ENCODE measurements at places on chromosomes 1 and 21.
A peak's percentile ranks its signal among the peaks of the same experiment; 100 is the strongest.

DNA sequence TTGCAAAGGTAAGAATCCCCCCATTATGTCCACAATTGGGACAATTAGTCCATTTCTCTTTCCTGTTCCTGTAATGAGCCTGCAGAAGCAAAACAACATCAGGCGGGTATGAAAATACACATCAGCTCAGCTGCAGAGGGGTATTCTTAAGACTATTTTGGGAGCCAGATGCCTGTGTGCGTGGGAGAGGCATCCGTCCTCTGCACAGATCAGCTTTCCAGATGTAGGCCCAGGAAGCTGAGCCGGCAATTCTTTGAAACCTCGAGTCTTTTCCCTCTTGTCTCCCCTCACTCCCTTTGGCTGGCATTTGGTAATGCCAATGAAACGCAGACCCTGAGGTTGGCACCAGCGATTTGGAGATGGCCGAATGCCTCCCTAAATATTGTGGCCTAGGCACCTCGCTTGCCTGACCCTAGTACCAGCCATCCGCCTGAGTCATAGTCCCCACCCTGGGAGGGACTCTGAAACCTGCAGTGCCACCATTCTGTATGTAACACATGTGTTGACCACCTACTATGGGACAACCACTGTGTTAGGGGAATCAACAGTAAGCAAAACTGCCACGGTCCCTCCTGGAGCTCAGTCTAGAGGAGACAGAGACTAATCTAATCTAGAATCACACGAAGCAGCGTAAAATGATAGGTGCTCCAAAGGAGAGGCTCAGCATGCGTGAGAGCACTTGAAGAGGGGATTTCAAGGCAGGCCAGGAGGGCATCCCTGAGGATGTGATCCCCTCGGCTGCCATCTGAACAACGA lies 603.0 kb downstream of the MATN1 start:
- no peak for DNase-seq

DNA sequence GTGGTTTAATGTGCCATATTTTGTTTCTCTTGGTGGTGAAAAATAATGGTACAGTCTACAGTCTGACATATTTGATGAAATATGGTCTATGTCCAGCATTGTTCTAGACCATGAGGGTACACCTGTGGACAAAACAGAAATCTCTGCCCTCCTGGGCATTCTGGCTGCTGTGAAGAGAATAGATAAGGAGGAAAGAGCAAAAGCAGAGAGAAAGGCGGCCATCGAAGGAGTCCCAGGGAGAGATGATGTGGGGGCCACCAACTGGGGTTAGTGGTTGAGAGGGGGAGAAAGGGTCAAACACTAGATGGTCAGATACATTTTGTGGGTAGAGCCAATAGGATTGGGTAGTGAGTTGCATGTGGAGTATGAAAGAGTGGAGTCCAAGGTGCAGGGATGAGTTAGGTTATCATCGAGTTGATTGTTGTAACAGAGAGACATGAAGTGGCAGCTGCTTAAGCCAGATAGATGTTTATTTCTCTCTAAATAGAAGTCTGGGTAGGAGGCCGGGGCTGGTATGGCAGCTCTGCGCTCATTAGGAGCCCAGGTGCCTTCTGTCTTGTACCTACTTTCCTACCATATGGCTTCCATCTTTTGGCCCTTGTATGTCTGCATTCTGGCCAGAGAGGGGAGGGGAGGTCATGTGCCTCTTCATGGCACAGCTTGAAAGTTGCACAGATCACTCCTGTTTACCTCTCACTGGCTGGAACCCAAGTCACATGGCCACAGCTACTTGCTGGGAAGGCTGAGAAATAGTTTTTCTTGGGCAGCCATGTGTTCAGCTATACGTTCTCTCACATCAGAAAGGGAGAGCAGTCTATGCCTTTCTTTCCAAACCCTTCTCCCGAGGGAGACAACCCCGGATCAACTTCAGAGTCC lies 13.0 kb downstream of the UBE4B start:
- DNase-seq: peak; percentile 52

DNA sequence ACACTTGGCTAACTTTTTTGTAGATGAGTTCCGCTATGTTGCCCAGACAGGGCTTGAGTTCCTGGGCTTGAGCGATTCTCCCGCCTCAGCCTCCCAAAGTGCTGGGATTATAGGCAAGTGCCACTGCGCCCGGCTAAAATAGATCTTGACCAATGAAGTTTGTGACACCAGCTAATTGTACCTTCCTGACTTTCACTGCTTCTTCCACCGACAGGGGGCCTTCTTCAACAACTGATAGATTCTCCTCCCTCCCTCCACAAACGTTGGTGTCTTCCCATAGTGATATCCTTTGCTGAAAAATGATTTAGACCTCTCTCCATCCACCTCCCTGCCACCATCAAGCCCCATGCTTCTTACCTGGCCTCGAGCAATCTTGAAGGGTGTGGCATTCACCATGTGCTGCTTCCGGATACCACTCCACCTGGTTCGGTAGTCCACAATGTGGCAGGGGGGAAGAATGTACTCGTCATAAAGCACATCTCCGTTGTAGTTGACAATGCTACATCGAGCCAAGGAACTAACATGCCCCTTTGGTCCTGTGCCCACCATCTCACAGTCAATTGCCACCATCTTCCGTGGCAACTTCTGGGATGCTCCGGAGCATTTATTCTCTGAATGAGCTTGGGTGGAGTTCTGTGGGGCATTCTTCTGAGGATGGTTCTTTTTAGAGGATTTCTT lies 1.6 kb upstream of the METTL25B start:
- DNase-seq: peak; percentile 80

DNA sequence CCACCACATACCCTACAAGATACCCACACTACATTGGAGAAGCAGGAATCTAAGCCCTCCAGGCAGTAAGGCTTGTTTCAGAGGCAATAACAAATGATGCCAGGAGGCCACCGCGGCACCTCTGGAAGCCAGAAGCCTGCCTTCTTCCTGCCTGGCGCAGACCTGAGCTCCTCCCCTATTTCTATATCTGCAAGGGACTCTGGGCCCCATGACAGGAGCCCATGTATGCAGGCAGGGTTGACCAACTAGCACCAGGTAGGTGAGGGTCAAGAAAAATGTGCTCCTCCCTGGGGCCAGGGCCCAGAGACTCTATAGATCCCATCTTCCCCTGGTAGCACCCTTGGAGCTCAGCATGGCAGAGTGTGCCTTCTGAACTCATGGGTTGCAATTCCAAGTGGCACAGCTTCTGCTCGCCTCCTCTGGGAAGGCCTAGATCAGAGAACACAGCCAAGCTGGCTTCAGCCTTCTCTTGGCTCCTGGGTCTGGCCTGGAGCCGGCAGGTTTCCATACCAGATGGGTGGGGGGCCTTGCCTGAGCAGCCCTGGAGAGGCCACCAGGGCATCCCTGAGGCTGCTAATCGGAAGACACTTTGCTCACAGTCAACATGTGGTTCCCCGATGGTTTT lies 85.1 kb downstream of the STUM start:
- no peak for DNase-seq

- no peak for DNase-seq
Measured at GRCh38 chr1:85584923-85585322, 4.4 kb downstream of the CCN1 start.

GRCh38 chr1:165637427-165637826 lies 6.4 kb downstream of the MGST3 start:
- no peak for DNase-seq

DNA sequence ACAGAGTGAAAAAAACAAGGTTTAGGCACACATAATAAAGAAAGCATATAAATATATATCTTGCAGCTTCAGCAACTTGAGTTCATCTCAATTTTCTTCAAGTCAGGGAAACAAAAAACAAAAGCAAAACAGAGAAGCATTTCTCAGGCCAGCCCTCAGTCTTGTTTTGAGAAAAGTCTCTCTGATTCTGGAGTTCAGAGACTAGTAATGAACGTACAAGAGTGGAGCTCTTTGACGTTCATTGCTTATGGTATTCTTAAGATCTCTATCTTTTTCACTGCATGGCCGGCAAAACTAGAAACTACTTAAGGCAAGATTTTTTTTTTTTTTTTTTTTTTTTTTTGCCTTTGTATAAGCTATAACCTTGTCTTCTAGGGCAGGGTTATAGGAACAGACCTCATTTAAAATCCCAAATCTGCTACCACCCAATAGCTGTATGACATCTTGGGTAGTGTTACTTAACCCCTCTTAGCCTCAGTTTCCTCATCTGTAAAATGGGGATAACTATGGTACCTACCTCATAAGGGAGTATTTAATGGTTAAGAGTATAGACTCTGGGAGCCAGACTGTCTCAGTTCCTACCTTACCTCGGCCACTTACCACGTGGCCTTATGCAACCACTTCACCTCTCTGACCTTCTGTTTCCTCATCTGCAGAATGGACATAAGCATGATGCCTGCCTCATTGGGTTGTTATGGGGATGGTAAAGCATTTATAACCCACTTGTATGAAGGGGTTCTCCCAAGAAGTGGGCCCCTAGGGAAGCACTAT lies 33.6 kb downstream of the LMO4 start:
- no peak for DNase-seq

GRCh38 chr1:72284348-72285073 lies 2.2 kb upstream of the NEGR1 start:
- no peak for DNase-seq

DNA sequence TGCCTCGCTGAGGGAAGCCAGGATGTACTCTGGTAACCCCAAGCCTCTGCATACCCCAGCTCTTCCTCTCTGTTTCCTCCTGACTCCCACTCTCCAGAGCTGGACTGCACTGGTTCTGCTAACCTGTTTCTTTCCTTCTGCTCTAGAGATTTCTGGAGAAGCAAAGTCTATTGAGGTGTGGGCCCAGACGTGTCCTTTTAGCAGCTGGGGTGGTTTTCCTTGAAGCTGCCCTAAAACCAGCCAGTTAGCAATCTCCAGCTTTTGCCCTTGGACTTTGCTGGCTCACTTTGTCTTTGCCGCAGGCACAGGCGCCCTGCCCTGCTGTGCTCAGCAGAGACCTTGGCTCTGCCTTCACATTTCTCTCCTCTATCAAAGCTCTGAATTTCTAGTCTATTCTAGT lies 171.8 kb upstream of the IVNS1ABP start:
- no peak for DNase-seq

GRCh38 chr1:57421806-57422205 lies 2.1 kb downstream of the DAB1 start:
- no peak for DNase-seq

- DNase-seq: no peak
Measured at GRCh38 chr21:31744182-31744800, 12.4 kb upstream of the SCAF4 start.

DNA sequence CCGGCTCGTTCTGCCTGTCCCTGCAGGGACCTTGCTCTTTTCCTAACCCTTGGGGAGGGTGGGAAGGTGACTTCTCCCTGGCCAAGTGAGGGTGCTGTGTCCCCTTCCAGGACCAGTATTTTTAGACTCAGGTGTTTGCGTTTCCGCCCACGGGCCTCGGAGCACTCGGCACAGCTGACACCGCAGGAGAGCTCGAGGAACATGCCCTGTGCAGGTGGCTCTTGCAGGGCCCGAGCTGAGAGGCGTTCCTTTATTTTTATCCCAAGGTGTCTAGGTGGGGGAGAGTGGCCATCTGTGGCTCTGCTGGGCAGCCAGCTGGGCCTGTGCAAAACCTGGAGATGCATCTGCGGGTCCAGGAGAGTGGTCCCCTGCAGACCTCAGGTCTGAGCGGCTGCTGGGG lies 16.0 kb downstream of the PLCH2 start:
- no peak for DNase-seq

GRCh38 chr1:236421850-236422516 lies 27.9 kb downstream of the EDARADD start:
- no peak for DNase-seq

Data from K562 (cell line).